ENCODE measurements at places on chromosomes 11 and 22. TPM values are rescaled to one million over a fixed set of nuclear protein-coding genes. Genes with fewer than 3 reads are reported as not detected.
A peak's percentile ranks its signal among the peaks of the same experiment; 100 is the strongest.

CCDC73 gene
- 1.6 TPM for total RNA-seq

OR5P2 gene
- total RNA-seq: not detected

GGTLC2 gene
- not detected for total RNA-seq

MMP3 gene
- not detected for total RNA-seq

ADAMTS8 gene
- total RNA-seq: 0.39 TPM

OR52E8 gene
- not detected for total RNA-seq

CNGA4 gene
- total RNA-seq: not detected

TSGA10IP gene
- not detected for total RNA-seq

LINC01488 gene
- total RNA-seq: not detected

GRCh38 chr22:46913351-46913750 lies 150.9 kb downstream of the TBC1D22A start:
- no peak for DNase-seq
- H3K4me3 ChIP-seq: no peak overlapping the region
- no peaks in the 10 kb centered on the region for H3K4me1 ChIP-seq
- no peak overlapping the region for H3K27ac ChIP-seq

- peak; percentile 86 for DNase-seq
- peaks cover 77% of the 10 kb centered on the region for H3K27me3 ChIP-seq
- no peaks in the 10 kb centered on the region for H3K36me3 ChIP-seq
- peaks cover 80% of the 10 kb centered on the region for H3K4me1 ChIP-seq
- H3K27ac ChIP-seq: peak overlapping the region; percentile 85
Measured at GRCh38 chr22:29309332-29310064, 3.0 kb downstream of the GAS2L1 start.

DNA sequence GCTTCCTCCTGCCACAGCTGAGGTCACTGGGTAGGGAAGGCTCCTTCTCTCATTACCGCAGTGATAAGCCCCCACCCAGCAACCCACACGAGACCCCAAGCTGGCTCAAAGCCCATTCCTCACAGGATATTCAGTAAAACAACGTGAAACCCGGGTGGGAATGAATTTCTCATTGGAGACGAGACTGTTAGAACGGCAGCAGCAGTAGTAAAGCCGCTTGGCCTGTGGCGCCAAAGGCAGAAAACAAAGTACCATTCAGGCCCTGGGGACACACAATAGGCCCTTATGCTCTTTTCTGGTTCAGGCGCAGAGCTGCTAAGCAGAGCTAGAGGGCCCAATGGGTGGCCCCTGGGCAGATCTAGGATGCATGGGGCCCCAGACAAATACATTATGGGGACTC lies 45.3 kb downstream of the PC start:
- H3K27me3 ChIP-seq: no peaks in the 10 kb centered on the region
- H3K4me1 ChIP-seq: no peaks in the 10 kb centered on the region
- H3K27ac ChIP-seq: no peak overlapping the region
- no peak overlapping the region for H3K4me3 ChIP-seq
- DNase-seq: no peak

DNA sequence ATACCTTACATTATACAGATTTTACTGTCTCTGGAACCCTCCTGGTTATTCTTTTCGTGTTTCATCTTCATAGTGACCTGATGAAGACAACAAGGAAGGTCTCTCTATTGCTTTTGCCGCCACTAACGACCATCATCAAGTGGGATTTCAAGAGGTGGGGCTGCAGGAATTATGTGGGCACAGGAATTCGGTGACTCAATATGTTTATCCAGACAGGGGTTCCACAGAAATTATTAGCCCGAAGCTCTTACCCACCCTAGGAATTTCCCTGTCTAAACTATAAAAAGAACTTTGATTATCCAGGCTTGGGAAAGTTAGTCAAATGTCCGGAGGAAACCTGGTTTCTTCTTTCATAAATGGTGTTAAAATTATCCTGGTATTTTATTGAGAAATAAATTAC lies 566.8 kb upstream of the TENM4 start:
- no peaks in the 10 kb centered on the region for H3K36me3 ChIP-seq
- H3K27me3 ChIP-seq: no peaks in the 10 kb centered on the region
- no peak overlapping the region for H3K4me3 ChIP-seq
- no peaks in the 10 kb centered on the region for H3K4me1 ChIP-seq
- no peak for DNase-seq

DNA sequence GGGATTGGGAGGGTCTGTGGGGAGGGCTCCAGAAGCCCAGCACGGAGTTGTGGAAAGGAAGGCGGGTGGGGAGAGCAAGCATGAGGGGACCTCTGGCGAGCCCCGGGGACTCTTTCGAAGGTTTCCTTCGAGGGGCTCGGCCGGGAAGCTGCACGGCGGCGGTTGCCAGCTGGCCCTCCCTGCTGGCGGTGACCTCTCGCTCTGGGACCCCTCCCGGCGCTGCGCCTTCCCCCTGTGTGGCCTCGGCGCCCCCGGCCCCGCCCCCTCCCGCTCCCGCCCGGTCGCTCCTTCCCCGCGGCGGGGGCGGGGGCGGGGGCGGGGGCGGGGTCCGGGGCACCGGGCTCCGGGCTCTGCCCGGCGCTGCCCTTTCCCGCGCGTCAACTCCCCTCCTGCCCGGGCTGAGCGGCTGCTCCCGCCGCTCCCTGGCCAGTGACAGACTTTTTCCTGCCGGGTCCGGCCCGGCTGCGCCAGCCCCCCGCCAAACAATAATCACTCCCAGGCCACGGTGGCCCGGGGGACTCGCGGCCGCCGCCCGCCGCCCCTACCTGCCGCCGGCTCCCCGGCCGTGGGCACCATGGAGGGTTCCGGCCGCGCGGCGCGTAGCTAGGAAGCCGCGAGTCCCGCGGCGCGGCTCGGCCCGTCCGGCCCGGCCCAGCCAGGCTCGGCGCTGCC lies 941 bp downstream of the CLCF1 start:
- H3K36me3 ChIP-seq: no peaks in the 10 kb centered on the region
- H3K4me3 ChIP-seq: peak overlapping the region; percentile 59
- peaks cover 61% of the 10 kb centered on the region for H3K4me1 ChIP-seq
- peak; percentile 87 for DNase-seq

- no peaks in the 10 kb centered on the region for H3K27me3 ChIP-seq
- no peaks in the 10 kb centered on the region for H3K36me3 ChIP-seq
- no peak for DNase-seq
- H3K4me3 ChIP-seq: no peak overlapping the region
Measured at GRCh38 chr11:30567644-30568043, 18.5 kb downstream of the MPPED2 start.

DNA sequence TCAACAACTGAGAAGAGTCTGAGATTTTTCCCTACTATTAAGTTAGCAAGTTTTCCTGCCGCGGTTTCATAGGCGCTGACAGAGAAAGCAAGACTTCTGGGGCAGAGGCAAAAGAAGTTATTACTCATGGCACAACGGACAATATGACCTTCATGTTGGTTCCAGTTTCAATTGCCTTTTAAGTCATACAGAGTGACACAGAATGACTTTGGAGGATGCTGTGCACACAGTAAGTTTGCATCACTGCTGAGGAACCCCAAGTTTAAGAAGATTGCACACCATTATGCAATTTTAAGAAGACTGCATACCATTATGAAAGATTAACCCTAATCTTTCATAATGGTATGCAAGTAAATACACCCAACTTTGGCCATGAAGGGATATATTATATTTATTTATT lies 626.5 kb upstream of the CHORDC1 start:
- DNase-seq: no peak
- H3K27ac ChIP-seq: no peak overlapping the region
- no peaks in the 10 kb centered on the region for H3K36me3 ChIP-seq
- no peak overlapping the region for H3K4me3 ChIP-seq

DNA sequence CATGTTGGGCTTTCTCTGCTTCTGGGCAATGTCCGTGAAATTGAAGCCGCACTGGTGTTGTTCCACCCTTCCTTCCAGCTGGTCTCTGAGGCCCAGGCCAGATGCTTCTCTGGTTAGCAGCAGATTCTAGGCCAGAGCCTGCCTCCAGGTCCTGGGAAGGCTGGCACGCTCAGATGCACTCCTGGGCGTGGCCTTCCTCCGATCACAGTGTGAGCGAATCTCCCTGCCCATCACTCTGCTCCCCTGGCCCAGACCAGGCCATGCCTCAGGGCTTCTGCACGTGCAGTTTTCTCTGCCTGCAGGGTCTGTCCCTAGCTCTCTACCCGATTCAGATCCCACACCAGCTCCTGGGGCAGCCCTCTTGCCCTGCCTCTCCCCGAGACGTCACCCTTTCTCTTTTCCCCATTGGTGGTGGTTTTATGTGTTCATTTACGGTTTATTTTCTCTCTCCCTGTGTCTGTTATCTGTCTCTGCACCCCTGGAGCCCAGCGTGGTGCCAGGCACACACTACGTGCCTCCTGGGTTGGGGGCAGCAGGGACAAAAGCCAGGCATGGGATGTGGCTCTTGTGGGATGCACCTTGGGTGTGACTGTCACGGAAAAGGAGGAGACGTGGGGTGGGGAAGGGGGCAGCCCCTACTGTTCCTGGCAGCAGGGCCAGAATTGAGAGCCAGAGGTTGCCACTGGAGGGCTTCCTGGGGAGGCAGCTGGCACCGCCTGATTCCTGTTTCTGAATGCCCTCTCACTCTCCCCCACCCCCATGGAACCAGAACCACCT lies 66.0 kb downstream of the KCNQ1 start:
- H3K27me3 ChIP-seq: no peaks in the 10 kb centered on the region
- H3K36me3 ChIP-seq: no peaks in the 10 kb centered on the region
- peaks cover 13% of the 10 kb centered on the region for H3K4me1 ChIP-seq
- peak; percentile 42 for DNase-seq

GRCh38 chr11:29685361-29685760 lies 331.5 kb downstream of the KCNA4 start:
- H3K4me3 ChIP-seq: no peak overlapping the region
- H3K36me3 ChIP-seq: no peaks in the 10 kb centered on the region
- H3K27ac ChIP-seq: no peak overlapping the region
- no peaks in the 10 kb centered on the region for H3K27me3 ChIP-seq

- H3K27ac ChIP-seq: no peak overlapping the region
- no peak for DNase-seq
- no peaks in the 10 kb centered on the region for H3K36me3 ChIP-seq
- H3K4me1 ChIP-seq: peaks cover 3% of the 10 kb centered on the region
- H3K27me3 ChIP-seq: no peaks in the 10 kb centered on the region
Measured at GRCh38 chr11:14623036-14623435, 20.6 kb upstream of the PDE3B start.

DNA sequence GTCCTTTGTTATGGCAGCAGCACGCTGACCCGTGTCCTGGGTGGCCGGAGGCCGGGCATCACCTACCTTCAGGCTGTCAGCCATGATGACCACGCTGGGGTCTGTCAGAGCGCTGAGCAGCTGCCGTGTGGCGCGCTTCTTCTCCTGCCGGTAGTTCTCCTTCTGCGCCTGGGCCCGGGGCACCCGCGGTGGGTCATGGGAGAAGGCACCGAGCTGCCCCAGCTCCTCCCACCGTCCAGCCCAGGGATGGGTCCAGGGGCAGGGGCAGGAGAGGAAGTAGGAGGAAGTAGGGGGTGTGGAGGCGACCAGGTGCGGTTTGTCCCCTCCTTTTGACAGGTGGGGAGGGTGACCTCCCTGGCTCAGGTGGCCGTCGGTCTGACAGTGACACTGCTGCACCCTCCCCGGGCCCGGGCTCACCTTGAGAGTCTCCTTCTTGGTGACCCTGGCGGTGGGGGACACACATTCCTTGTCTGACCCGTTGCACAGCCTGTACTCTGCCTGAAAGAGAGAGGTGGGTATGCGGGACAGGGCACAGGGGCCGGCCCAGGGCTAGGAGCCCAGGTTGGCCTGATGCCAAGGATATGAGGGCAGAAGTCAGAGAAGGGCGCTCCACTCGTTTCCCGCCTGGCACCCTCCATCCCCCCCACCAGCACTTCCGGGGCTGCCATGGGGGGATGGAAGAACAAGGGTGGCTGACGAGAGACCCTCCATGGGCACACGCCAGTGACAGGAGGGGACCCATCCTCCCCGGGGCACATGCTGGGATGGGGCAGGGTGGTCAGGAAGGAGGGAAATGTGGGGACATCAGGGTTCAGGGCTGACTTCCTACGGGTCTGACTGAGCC lies 43.0 kb downstream of the OSBPL5 start:
- H3K36me3 ChIP-seq: peaks cover 37% of the 10 kb centered on the region
- peak; percentile 71 for DNase-seq
- no peak overlapping the region for H3K27ac ChIP-seq
- no peaks in the 10 kb centered on the region for H3K27me3 ChIP-seq
- no peak overlapping the region for H3K4me3 ChIP-seq
- H3K4me1 ChIP-seq: peaks cover 53% of the 10 kb centered on the region

DNA sequence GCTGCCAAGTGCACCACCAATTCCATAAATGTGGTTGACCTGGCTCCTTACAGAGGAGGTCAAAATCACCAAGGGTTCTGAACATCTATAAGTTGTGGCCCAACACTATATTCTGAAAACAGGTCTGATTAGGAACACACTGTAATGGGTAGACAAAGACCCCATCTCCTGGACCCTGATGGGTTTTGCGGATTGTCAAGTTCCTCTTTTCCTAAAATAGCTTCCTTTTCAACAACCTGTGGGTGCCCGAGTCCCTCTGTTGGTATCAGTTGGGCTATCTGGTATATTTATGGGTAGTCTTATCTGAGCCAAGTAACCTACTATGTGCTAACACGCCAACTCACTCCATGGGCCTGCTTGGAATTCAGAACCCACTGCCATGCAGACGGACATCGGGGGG lies 9.9 kb upstream of the CACNG2 start:
- no peaks in the 10 kb centered on the region for H3K4me1 ChIP-seq
- H3K27ac ChIP-seq: no peak overlapping the region
- H3K4me3 ChIP-seq: no peak overlapping the region
- H3K36me3 ChIP-seq: no peaks in the 10 kb centered on the region
- no peak for DNase-seq

- H3K36me3 ChIP-seq: no peaks in the 10 kb centered on the region
- no peak overlapping the region for H3K27ac ChIP-seq
- no peak for DNase-seq
- H3K27me3 ChIP-seq: peaks cover 22% of the 10 kb centered on the region
Measured at GRCh38 chr22:49448526-49448925, 379.1 kb downstream of the BRD1 start.

- H3K36me3 ChIP-seq: peaks cover 91% of the 10 kb centered on the region
- H3K4me3 ChIP-seq: peak overlapping the region; percentile 8
- no peaks in the 10 kb centered on the region for H3K27me3 ChIP-seq
- peak overlapping the region; percentile 99 for H3K27ac ChIP-seq
- H3K4me1 ChIP-seq: peaks cover 100% of the 10 kb centered on the region
Measured at GRCh38 chr11:1757861-1758610, 5.7 kb downstream of the CTSD start.

DNA sequence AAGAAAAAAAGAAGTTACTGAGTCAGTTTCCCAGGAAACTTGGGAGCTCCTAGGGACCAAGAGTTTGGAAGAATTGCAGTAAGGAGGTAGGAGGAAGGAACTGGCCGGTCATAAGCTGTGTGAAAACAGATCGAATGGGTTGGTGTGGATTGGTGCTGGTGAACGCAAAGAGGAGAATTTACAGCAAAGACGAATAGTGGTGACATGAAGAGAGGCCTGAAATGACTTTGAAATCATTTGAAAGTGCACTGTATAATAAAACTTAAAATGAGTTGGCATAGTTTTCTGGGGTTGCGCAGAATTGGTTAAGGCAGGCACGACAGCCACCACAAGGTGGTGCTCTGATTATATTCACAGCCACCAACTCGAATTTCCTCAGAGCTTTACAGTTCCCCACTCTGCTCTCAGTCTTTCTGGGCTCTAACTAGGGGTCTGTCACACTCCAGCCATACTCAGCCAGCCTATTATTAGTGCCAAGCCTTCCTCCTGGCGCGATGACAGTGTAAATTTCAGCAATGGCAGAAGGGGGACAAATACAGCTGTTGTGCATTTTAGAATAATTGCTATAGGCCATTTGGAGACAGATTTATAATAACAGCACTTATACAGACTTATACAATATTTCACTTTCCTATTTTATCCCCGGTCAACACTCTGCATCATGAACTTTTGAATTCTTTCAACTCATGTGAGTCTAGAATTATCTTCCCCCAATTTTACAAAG lies 8.3 kb upstream of the HTR3B start:
- H3K4me3 ChIP-seq: no peak overlapping the region
- no peaks in the 10 kb centered on the region for H3K27me3 ChIP-seq
- no peaks in the 10 kb centered on the region for H3K36me3 ChIP-seq

Measured in spleen (tissue), 13 donors.